ENCODE measurements at places on chromosomes 5 and 9.

DNA sequence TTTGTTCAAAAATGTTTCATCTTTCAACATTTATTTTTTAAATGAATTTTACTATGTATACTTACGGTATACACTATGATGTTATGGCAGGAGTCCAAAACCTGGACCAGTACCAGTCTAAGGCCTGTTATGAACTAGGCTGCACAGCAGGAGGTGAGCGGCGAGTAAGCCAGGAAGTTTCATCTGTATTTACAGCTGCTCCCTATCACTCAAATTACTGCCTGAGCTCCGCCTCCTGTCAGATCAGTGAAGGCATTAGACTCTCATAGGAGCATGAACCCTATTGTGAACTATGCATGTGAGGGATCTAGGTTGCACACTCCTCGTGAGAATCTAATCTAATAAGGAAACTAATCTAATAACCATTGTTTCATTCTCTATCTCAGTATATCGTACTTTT is 715.5 kb upstream of the PTPRD start:
- no peak for DNase-seq

DNA sequence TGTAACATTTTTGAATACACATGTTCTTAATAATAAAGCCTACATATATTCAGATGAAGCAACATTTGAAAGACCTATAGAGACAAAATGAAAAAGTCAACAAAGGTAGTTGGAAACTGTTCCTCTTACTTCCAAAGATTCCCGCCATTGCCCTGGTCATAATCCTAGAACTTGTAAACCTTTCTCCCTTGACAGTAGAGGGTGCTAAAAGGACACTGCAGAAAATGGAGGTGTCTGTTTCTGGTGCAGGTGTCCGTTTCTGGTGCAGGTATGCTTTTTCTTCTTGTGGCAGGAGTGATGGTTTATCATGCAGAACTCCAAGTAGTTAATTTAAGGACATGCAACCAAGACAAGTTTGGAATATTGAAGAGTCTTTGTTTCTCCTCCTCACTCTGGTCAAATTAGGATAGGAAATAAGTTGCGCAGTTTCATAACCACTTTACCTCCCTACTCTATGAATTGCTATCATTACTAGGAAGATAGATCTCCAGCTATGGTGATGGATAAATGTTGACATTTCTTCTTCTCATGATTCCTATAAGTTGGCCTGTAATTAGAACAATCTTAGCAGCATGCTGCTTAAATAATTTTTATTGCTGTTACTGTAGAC is 56.0 kb upstream of the FAM174A start:
- no peak for DNase-seq

- no peak for DNase-seq
Measured at GRCh38 chr5:134246771-134247427, 21.0 kb upstream of the PPP2CA start.

DNA sequence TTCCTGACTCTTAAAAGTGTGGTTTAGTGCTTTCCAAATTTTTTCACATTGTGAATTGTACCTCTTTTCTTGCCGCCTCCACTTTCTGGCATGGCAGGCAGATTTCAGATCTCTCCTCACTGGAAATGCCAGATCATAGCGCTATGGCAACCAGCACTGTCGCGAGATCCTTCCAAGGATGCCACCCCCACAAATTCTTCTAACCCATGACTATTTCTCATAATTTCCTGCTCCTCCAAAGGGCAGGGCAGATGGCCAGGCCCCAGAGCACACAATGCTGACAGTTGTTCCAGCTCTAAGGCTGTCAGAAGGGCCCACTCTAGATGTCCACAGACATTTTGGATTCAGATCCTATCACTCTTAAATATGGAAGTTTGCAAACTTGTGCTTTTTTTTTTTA is 446.2 kb upstream of the RIOK2 start:
- DNase-seq, result peak; percentile 88

DNA sequence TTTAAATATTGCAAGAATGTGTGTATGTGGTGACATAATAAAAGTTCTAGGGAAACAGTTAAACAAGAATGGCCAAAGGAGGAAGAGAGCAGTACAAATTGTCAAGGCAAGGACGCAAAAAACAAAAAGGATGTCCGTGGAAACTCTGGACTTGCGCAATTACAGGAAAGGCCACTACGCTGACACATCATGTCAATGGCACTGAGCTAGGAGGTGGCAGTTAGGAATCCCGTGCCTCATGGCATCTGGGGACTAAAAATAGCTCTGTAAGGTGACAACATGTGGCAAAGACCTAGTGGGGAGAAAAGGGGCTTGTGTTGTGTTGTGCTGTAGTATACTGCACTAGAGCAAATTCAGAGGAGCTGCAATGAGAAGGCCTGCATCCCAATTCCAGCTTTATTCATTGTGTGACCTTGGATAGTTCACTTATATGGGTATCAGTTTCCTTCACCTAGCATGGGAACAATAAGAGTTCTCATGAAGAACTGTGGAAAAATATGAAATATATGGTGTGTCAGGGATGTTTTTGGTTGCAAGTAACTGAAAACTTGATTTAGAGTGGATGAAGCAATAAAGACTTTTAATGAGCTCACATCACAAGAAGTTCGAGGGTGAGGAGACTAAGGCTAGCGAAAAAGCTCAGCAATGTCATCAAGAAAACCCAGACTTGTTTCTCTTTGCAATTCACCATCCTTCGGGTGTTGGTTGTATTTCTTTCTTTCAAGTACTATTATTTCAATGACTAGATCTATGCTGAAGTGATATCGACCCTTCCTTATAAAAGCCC is 124.1 kb upstream of the STC2 start:
- DNase-seq, result no peak

- no peak for DNase-seq
Measured at GRCh38 chr5:176642675-176643490, 4.4 kb upstream of the TSPAN17 start.

DNA sequence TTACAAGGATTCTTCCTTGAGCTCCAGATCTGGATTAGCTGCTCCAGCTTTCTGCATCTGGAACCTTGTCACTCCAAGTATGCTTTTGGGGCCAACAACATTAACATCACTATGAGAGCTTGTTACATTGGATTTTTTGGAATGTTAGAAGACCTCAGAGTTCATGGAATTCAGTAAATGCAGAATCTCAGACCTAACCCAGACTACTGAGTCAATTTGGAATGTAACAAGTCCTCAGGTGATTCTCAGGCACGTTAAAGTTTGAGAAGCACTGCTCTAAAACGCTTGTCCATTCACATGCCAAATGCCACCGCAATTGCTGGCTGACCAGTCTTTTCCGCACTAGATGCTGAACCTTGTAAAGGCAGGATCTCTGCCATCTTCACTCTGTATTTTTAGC is 251.4 kb upstream of the TRIM32 start:
- DNase-seq, result no peak
